ENCODE measurements at places on chromosomes 16 and 17.

- H3K27me3 ChIP-seq, result no peaks in the 10 kb centered on the region
- H3K4me3 ChIP-seq, result no peak overlapping the region
- H3K27ac ChIP-seq, result no peak overlapping the region
- H3K4me1 ChIP-seq, result no peaks in the 10 kb centered on the region
Observed at GRCh38 chr16:64364016-64364415, 757.8 kb downstream of the CDH11 start.

GRCh38 chr16:21568502-21569189, 30.7 kb upstream of the METTL9 start:
- no peak overlapping the region for H3K4me3 ChIP-seq
- H3K4me1 ChIP-seq, result no peaks in the 10 kb centered on the region
- no peaks in the 10 kb centered on the region for H3K27me3 ChIP-seq
- DNase-seq, result no peak

GRCh38 chr17:16926571-16927451, 45.1 kb downstream of the TNFRSF13B start:
- H3K36me3 ChIP-seq, result no peaks in the 10 kb centered on the region
- H3K27me3 ChIP-seq, result no peaks in the 10 kb centered on the region
- H3K4me1 ChIP-seq, result no peaks in the 10 kb centered on the region
- DNase-seq, result no peak

DNA sequence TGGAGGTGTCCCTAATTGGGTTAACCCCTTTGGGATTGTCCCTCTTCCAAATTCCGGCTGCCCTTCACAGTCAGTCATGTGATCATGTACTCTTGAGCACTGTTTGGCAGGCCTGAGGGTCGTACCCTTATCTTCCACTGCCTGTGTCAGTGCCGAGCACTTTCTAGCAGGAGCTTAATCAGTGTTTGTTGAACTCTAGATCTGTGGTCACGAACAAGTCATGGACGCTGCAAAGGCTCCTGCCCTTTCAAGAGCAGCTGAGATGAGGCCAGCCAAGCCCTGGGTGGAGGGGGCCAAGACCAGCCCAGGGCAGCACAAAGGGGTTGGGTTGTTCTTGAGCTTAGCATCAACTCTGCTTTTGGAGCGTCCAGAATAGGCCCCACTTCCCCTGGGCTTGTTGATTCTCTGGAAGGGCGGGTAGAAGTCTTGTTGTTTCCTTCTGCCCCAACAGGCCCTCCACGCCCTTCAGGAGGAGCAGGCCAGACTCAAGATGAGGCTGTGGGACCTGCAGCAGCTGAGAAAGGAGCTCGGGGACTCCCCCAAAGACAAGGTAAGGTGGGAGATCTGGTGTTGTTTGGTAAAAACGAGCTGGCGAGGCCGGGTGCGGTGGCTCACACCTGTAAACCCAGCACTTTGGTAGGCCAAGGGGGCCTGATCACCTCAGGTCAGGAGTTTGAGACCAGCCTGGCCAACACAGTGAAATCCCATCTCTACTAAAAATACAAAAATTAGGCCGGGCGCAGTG, 5.3 kb downstream of the IFI35 start:
- H3K36me3 ChIP-seq, result no peaks in the 10 kb centered on the region
- H3K27ac ChIP-seq, result no peak overlapping the region
- peaks cover 3% of the 10 kb centered on the region for H3K4me1 ChIP-seq
- no peak for DNase-seq
- H3K27me3 ChIP-seq, result no peaks in the 10 kb centered on the region

- H3K27me3 ChIP-seq, result no peaks in the 10 kb centered on the region
- no peak overlapping the region for H3K27ac ChIP-seq
- H3K4me1 ChIP-seq, result no peaks in the 10 kb centered on the region
- no peaks in the 10 kb centered on the region for H3K36me3 ChIP-seq
Observed at GRCh38 chr17:53270936-53271335, 551.8 kb upstream of the KIF2B start.

Data from H1 (cell line).